ENCODE measurements at places on chromosomes 7 and 10.

DNA sequence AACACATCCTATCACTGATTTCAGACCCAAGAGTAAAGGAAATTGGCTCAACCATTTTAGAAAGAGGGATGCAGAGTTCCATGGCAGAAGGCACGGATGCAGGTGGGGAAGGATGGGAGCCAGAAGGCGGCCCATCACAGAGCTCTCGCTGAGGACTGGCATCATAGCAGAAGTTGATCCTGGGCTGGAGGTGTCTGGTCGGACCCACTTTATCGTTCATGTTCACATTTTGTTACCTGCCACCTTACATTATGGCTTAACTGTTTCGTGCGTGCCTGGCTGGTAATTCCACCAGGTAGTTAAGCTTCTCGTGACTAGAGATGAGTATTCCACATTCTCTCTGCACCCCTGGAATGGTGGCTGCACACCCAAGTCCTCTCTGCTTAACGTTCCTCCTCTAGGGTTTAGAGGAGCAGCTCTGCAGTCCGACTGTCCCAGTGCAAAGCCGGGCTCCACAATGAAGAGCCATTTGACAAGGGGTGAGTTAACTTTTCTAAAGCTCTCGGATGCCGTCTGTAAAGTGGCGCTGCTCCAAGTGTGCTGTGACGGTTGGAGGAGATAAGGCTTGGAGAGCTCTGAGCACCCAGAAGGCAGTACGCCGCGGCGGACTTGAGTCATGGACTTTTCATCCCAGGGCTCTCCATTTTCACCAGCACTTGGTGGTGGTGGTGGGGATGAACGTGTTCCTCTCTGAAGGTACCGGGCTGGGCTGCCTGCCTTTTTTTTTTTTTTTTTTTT, 157.1 kb upstream of the SHH start:
- DNase-seq: no peak

DNA sequence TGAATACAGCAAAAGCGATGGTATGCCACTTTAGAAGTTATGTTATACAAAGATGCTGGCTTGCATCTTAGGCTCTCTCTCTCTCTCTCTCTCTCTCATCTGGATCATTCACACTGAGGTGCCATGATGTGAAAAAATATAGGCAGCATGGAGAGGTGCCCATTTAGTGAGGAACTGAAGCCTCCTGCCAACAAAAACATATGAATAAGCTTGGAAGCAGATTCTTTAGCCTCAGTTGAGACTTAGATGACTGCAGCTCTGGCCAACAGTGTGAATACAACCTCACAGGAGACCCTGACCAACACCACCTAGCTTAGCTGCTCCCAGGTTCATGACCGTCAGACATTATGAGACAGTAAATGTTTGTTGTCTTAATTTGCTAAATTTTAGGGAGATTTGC, 560.1 kb upstream of the LRRTM3 start:
- DNase-seq: no peak

- DNase-seq: no peak
These were observed 6.7 kb downstream of the IFIT5 start for GRCh38 chr10:89421018-89421476.

DNA sequence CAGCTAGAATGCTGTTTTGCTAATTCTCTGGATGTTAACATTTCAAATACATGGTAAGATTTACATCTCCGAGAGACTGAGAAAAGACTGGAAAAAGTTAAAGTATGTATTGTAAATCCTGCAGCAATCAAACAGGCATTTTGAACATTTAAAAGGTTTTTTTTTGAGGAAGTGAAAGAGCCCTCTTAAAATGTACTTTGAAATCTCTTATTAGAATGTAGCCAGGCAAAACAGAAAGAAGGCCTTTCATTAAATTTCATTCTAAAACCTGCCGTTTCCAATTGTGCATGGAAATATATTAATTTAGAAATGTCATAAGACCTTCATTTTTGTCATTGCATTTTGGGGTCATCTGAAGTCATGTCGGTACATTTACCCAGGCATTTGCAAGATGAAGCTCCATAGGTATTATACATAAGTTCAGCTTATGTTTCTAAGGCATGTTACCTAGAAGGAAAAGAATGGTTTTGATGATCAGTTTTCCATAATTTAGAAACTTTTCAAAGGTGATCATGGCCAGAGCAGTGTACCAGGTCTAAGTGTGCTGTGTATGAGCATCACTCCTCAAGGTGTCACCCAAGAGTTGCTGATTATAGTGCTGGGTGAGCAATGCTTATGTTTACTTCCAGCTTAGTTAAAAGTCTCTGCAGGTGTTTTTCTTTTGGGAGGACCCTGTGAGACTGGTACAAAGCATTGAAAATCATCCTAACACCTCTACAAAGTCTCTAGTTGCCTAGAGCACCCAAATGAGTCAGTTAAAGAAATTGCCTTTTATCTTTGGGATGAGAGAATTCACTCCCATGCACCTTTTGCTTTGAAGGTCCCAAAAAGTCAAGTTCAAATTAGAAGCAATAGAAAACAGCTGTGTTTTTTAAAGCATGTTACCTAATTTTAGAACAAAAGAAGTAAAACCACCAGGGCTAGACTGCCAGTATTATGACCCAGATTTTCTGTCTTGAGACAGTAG, 7.1 kb downstream of the ZNF736 start:
- no peak for DNase-seq

- DNase-seq: no peak
These were observed 785.7 kb upstream of the POM121L12 start for GRCh38 chr7:52249741-52250140.

- no peak for DNase-seq
These were observed 10.1 kb downstream of the ITGB8 start for GRCh38 chr7:20340839-20341238.

GRCh38 chr7:44460325-44460724, 30.1 kb downstream of the NUDCD3 start:
- DNase-seq: peak; percentile 26

GRCh38 chr10:124305984-124306383, 112.7 kb downstream of the OAT start:
- no peak for DNase-seq

GRCh38 chr7:116236020-116236630, 25.8 kb downstream of the TES start:
- DNase-seq: peak; percentile 30

DNA sequence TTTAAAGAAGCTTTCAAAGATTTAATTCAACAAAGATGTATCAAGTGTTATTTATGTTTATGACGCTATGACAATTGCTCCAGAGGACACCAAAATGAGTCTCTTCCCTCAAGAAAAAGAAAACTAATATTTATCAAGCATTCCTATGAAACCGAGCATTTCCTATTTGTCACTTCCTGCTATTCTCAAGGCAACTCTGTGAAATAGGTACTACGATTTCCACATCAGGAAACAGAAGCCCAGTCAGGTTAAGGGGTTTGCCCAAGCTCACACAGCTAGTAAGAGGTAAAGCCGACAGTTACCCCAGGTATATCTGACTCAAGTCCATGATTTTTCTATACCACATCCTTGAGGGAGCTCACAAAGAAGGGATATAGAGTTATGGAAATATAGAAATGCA, 85.9 kb downstream of the TRIL start:
- DNase-seq: no peak

- no peak for DNase-seq
These were observed 2.6 kb downstream of the SCART1 start for GRCh38 chr10:133456041-133456951.

- no peak for DNase-seq
These were observed 7.8 kb upstream of the ZNF485 start for GRCh38 chr10:43598446-43598845.

DNA sequence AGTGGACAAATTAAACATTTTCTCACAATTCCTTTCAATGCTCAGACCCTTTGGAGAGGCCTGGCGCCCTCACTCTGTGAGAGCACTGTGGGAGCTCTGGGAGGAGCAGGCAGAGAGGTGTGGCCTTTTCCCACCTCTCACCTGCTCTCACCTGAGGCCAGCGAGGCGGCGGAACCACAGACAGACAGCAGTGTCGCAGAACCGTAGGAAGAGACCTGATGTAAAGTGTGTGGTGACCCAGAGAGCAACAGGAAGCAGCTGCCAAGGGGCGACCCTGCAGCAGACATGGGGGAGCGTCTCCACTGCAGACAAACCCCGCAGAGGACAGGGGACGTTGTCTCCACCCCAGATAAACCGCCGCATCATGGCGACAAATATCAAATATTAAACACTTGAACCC, 15.6 kb upstream of the PARP12 start:
- no peak for DNase-seq

DNA sequence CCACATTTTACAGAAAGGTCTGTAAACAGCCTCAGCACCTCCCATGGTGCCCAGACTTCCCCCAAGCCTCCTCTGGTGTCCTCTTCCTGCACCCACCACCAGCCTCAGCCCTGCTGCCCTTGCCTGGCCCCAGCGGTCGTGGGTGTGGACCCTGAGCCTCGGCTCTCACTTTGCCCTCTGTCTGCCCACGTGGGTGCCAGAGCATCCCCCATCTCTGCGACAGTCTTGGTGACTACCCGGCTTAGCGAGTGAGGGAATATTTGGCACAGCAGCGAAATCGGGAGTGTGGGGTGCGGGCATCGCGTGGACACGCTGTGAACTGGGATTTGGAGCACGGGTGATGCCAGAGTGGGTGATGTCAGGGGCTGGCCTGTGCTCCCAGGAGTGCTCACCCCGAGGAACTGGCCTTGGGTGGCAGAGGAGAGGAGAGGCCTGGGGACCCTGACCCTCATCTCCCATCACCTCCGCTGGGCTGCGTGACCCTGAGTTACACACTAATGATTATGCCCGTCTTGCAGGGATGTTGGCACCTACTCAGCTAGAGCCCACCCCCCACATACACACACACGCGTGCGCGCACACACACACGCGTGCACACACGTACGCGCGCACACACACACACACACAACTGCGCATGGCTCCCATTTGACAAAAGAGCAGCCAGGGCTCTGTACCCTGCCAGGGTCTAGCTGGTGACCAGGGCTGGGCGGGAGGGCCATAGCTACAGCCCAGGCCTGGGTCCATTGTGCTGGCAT, 8.7 kb downstream of the ELFN1 start:
- DNase-seq: no peak

- no peak for DNase-seq
These were observed 29.4 kb downstream of the WIPF3 start for GRCh38 chr7:29835718-29836117.

GRCh38 chr7:127514499-127514898, 70.9 kb downstream of the GCC1 start:
- DNase-seq: no peak

DNA sequence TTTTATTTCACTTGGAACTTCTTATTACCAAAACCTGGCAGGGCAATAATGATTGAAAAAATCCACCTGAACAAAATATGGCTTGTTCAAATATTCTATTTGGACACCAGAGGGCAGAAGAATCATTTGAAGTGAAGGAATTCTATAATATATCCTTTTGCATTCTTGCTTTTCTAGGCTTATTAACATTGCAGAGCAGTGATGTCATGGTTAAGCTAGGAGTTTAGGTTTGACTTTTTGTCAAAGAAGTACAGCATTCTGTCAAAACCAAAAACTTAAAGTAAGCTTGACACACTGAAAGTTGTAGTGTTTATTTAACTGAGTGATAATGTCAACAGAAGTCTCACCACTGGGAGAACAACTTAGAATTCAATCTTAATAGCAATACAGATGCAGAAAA, 156.0 kb downstream of the SEMA3D start:
- DNase-seq: no peak

DNA sequence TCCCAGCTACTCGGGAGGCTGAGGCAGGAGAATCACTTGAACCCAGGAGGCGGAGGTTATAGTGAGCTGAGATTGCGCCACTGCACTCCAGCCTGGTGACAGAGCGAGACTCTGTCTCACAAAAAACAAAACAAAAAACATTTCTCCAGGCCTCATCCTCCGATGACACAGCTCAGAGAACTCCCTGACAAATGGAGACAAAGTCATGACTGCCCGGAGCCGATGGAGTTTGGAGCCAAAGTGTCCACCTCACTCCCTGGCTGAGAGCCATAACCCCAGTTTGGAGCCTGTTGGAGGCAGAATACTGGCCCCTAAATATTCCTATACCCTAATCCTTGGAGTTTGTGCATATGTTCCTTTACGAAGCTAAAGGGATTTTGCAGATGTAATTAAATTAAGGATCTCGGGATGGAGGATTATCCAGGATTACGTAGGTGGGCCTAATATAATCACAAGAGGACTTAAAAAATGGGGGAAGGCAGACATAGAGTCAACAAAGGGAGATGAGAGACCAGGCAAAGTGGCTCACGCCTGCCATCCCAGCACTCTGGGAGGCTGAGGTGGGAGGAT, 22.7 kb downstream of the SSC4D start:
- no peak for DNase-seq

GRCh38 chr7:131327049-131327625, 539 bp upstream of the MKLN1 start:
- DNase-seq: no peak

DNA sequence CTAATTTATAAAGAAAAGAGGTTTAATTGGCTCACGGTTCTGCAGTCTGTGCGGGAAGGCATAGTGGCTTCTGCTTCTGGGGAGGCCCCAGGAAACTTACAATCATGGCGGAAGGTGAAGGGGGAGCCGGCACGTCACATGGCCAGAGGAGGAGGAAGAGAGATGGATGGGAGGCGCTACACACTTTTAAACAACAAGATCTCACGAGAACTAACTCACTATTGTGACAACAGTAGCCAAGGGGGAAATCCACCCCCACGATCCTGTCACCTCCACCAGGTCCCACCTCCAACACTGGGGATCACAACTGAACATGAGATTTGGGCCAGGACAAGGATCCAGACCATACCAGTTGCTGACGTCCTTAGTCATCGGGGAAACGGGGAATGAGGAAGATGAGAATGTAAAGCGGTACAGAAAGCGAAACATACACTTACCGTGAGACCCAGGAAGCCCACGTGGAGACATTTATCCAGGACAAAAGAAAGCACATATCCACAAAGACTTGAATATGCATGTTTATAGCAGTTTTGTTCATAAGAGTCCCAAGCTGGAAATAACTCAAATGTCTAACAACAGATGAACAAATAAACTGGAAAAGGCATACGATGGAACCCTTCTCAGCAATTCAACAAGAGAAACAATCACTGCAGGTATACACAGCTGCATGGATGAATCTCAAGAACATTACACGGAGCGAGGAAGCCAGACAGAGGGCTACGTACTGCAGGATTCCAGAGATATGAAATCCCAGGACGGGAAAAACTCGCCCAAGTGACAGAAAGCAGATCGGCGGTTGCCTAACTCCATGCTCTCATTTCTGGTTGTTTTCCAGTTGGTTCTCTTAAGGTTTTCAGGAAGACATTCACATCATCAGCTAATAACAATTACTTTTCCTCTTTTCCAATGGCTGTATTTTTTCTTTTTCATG, 26.2 kb upstream of the INPP5A start:
- DNase-seq: no peak

DNA sequence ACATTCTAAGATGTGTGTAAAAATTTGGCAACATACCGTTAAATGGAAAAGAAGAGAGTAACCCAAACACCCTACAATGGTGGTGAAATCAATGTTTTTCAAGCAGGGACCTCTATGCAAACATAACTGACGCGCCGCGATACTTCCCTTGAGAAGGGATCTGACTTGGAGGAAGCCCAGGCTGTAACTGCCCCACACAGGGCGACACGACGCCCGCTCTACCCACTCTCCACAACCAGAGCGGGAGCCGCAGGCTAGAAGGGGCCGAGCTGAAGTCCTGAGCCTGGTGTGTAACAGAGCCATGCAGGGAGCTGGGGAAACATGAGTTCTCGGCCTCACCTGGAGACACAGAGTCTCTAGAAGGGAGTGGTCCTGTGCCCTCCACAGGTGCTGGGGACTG, 120.2 kb downstream of the FAM53B start:
- no peak for DNase-seq

- no peak for DNase-seq
These were observed 68.3 kb downstream of the UBE2H start for GRCh38 chr7:129884495-129884894.

- no peak for DNase-seq
These were observed 2.1 kb downstream of the ADIRF start for GRCh38 chr10:86970162-86970981.

GRCh38 chr7:17044396-17044795, 162.6 kb upstream of the AGR3 start:
- no peak for DNase-seq

Measured in activated T-cell treated with anti-CD3 and anti-CD28 coated beads for 24 hours (primary cell).